Heart right ventricle (tissue), 16 donors: ENCODE measurements at places on chromosomes 7 and 10. TPM values are rescaled to one million over a fixed set of nuclear protein-coding genes. Genes with fewer than 3 reads are reported as not detected.

The LIPN gene
- total RNA-seq, result not detected

The AKR1C1 gene
- 12.7 TPM for total RNA-seq

The SSC4D gene
- total RNA-seq, result 0.36 TPM

The AZGP1 gene
- 52.8 TPM for total RNA-seq

The FKBP6 gene
- total RNA-seq, result not detected

The NKX1-2 gene
- total RNA-seq, result not detected

GRCh38 chr10:576130-576465 lies 113.4 kb downstream of the DIP2C start:
- peaks cover 26% of the 10 kb centered on the region for H3K4me1 ChIP-seq
- no peaks in the 10 kb centered on the region for H3K27me3 ChIP-seq
- H3K27ac ChIP-seq, result no peak overlapping the region
- DNase-seq, result no peak
- H3K4me3 ChIP-seq, result no peak overlapping the region
- no peaks in the 10 kb centered on the region for H3K36me3 ChIP-seq

GRCh38 chr10:71314028-71314693 lies 4.9 kb upstream of the SLC29A3 start:
- no peak overlapping the region for H3K4me3 ChIP-seq
- no peak overlapping the region for H3K27ac ChIP-seq
- no peaks in the 10 kb centered on the region for H3K27me3 ChIP-seq
- peak; percentile 48 for DNase-seq

DNA sequence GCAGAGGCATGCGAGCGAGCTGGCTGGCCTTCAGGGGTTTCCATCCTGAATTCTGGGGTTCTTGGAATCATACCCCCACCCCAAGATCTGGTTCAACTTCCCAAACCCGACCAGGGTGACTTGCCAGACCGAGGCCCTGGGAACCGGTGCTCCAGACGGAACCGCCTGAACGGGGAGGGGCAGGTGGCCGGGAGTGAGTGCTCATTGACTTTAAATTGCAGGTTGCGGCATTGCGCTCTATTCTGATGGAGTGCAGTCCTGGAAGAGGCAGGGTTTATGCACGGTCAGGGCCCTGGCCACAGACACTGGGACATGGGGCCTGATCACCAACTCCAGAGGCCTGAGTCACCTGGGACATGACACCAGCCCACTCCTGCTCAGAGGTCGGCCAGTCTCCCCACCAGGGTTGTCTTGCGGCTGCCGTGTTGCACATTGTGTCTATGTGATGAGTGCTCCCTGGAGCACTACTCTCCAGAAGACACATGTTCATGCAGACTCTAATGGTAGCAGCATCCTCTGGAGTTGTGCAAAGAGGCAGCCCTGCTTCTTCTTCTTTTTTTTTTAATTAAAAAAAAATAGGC lies 5.8 kb upstream of the DDIT4 start:
- H3K27me3 ChIP-seq, result no peaks in the 10 kb centered on the region
- no peaks in the 10 kb centered on the region for H3K36me3 ChIP-seq
- no peak overlapping the region for H3K27ac ChIP-seq
- DNase-seq, result no peak
- no peak overlapping the region for H3K4me3 ChIP-seq

- no peak overlapping the region for H3K27ac ChIP-seq
- no peaks in the 10 kb centered on the region for H3K4me1 ChIP-seq
- no peaks in the 10 kb centered on the region for H3K36me3 ChIP-seq
- no peaks in the 10 kb centered on the region for H3K27me3 ChIP-seq
- no peak overlapping the region for H3K4me3 ChIP-seq
These were observed 31.6 kb upstream of the AKR1C1 start for GRCh38 chr10:4931587-4931986.

GRCh38 chr10:4176500-4177281 lies 391.7 kb upstream of the KLF6 start:
- DNase-seq, result no peak
- H3K4me1 ChIP-seq, result no peaks in the 10 kb centered on the region
- H3K27ac ChIP-seq, result no peak overlapping the region
- no peak overlapping the region for H3K4me3 ChIP-seq
- H3K36me3 ChIP-seq, result no peaks in the 10 kb centered on the region

- H3K4me3 ChIP-seq, result no peak overlapping the region
- H3K4me1 ChIP-seq, result no peaks in the 10 kb centered on the region
- no peak for DNase-seq
- H3K27ac ChIP-seq, result no peak overlapping the region
- no peaks in the 10 kb centered on the region for H3K36me3 ChIP-seq
These were observed 502.4 kb downstream of the GRID1 start for GRCh38 chr10:85864173-85864549.

- no peak overlapping the region for H3K4me3 ChIP-seq
- no peak overlapping the region for H3K27ac ChIP-seq
- H3K36me3 ChIP-seq, result no peaks in the 10 kb centered on the region
- no peak for DNase-seq
- H3K27me3 ChIP-seq, result no peaks in the 10 kb centered on the region
- H3K4me1 ChIP-seq, result no peaks in the 10 kb centered on the region
These were observed 139.4 kb downstream of the SKIDA1 start for GRCh38 chr10:21385996-21386585.

GRCh38 chr10:26453850-26454249 lies 15.7 kb downstream of the APBB1IP start:
- H3K4me1 ChIP-seq, result no peaks in the 10 kb centered on the region
- no peak overlapping the region for H3K4me3 ChIP-seq
- H3K27ac ChIP-seq, result no peak overlapping the region
- no peak for DNase-seq
- H3K36me3 ChIP-seq, result no peaks in the 10 kb centered on the region

- no peaks in the 10 kb centered on the region for H3K4me1 ChIP-seq
- no peaks in the 10 kb centered on the region for H3K27me3 ChIP-seq
- H3K4me3 ChIP-seq, result no peak overlapping the region
- H3K36me3 ChIP-seq, result peaks cover 51% of the 10 kb centered on the region
- H3K27ac ChIP-seq, result no peak overlapping the region
These were observed 32.5 kb downstream of the RGS10 start for GRCh38 chr10:119509909-119510451.

- no peaks in the 10 kb centered on the region for H3K36me3 ChIP-seq
- no peak overlapping the region for H3K4me3 ChIP-seq
- no peaks in the 10 kb centered on the region for H3K4me1 ChIP-seq
- H3K27me3 ChIP-seq, result peaks cover 16% of the 10 kb centered on the region
These were observed 71.9 kb downstream of the CFAP46 start for GRCh38 chr10:132870426-132870825.

DNA sequence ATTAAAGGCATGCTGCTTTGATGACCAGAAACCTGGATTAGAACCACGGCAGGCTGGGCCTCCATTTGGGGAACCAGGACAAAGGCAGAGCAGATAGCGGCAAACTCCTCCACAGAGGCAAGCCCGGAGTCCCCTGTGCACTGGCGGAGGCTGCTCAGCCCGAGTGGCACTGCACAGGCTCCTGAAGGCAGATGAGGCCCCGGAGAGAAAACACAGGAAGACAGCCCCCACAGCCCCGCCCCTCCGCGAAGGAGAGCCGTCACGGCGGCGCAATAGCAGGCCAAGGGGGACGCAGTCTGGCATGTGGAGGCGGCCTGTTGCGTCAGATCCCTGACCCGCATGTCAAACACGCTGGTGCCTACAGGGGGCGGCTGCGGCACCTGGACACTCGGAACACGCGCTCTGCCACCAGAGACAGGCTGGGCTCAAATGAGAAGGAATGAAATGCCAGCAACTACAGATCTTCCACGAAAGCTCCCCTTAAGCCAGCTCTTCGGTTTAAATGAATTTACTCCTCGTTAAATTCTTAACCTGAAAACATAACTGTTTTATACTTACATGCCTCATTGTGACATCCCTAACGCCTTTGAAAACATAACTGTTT lies 128.5 kb downstream of the MAD1L1 start:
- peaks cover 43% of the 10 kb centered on the region for H3K4me1 ChIP-seq
- H3K36me3 ChIP-seq, result no peaks in the 10 kb centered on the region
- H3K27ac ChIP-seq, result no peak overlapping the region
- DNase-seq, result peak; percentile 90

- peaks cover 30% of the 10 kb centered on the region for H3K27me3 ChIP-seq
- H3K4me3 ChIP-seq, result peak overlapping the region; percentile 72
- peaks cover 18% of the 10 kb centered on the region for H3K4me1 ChIP-seq
- no peaks in the 10 kb centered on the region for H3K36me3 ChIP-seq
- H3K27ac ChIP-seq, result peak overlapping the region; percentile 89
- DNase-seq, result peak; percentile 42
These were observed 812 bp downstream of the DOCK1 start for GRCh38 chr10:126905776-126906703.

GRCh38 chr7:88368686-88369085 lies 62.0 kb upstream of the STEAP4 start:
- DNase-seq, result no peak
- H3K27ac ChIP-seq, result no peak overlapping the region
- no peaks in the 10 kb centered on the region for H3K27me3 ChIP-seq
- H3K4me1 ChIP-seq, result no peaks in the 10 kb centered on the region
